ENCODE measurements at places on chromosomes 3 and 15. TPM values are rescaled to one million over a fixed set of nuclear protein-coding genes. Genes with fewer than 3 reads are reported as not detected.

Gene CYP8B1
- not detected for total RNA-seq

Gene TCTA
- total RNA-seq, result 34.5 TPM

Gene DUOXA1
- not detected for total RNA-seq

Gene IL17RB
- total RNA-seq, result 0.33 TPM

Gene SYNPR
- not detected for total RNA-seq

Gene HESX1
- total RNA-seq, result 0.99 TPM

Gene CDHR4
- not detected for total RNA-seq

Gene CASR
- not detected for total RNA-seq

Gene TRMT10C
- total RNA-seq, result 32.1 TPM

- no peak overlapping the region for H3K27ac ChIP-seq
- no peaks in the 10 kb centered on the region for H3K4me1 ChIP-seq
- no peaks in the 10 kb centered on the region for H3K27me3 ChIP-seq
- H3K36me3 ChIP-seq, result no peaks in the 10 kb centered on the region
- H3K4me3 ChIP-seq, result no peak overlapping the region
Measured at GRCh38 chr3:26614006-26614685, 8.4 kb upstream of the LRRC3B start.

DNA sequence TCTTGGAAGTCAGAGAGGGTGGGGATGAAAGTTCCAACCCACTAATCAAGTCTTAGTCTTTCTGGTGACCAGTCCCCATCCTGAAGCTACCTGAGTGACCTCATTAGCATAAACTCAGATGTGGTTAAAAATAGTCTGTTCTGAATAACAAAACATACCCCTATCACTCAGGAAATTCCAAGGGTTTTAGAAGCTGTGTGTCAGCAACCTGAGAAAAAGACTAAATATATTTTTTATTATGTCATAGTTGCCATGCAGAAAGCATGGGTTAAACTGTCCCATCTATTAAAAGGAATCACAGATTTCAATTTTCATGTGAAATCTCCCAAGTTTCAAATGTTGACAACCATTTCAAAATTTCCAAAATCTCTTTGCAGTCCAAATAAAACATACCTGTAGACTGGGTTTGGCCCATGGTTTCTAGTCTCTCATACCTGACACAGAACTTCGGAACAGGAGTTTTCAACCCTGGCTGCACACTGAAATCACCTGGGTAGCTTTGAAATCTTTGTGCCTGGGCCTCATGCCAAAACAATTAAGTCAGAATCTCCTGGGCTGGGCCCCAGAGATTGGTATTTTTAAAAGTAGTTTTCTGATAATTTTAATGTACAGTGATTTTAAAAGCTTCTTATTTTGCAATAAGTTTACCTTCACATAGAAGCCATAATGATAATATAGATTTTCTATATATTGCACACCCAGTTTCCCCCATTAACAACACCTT is 476.3 kb downstream of the RBMS3 start:
- H3K27ac ChIP-seq, result no peak overlapping the region
- H3K4me3 ChIP-seq, result no peak overlapping the region
- H3K4me1 ChIP-seq, result peaks cover 11% of the 10 kb centered on the region
- H3K36me3 ChIP-seq, result no peaks in the 10 kb centered on the region
- no peaks in the 10 kb centered on the region for H3K27me3 ChIP-seq

DNA sequence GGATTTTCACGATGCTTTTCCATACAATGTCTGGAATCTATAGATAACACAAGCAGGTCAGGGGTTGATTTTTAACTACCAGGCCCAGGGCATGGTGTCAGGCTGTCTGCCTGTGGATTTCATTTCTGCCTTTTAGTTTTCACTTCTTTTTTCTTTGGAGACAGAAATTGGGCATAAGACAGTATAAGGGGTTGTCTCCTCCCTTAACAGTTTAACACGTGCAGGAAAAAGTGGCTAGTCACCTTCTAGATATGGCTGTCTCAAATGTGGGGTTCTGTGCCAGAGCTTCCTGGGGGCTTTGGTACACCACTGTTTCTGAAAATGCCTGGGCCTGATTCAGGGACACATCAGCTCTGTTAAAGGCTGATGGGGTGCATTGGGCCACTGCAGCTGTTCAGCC is 7.4 kb upstream of the ZNF589 start:
- no peaks in the 10 kb centered on the region for H3K27me3 ChIP-seq
- no peak overlapping the region for H3K27ac ChIP-seq
- H3K4me1 ChIP-seq, result no peaks in the 10 kb centered on the region

GRCh38 chr15:39591141-39591895 is 10.4 kb downstream of the THBS1 start:
- peak; percentile 3 for DNase-seq
- peaks cover 55% of the 10 kb centered on the region for H3K36me3 ChIP-seq
- no peak overlapping the region for H3K4me3 ChIP-seq
- no peak overlapping the region for H3K27ac ChIP-seq
- no peaks in the 10 kb centered on the region for H3K27me3 ChIP-seq

DNA sequence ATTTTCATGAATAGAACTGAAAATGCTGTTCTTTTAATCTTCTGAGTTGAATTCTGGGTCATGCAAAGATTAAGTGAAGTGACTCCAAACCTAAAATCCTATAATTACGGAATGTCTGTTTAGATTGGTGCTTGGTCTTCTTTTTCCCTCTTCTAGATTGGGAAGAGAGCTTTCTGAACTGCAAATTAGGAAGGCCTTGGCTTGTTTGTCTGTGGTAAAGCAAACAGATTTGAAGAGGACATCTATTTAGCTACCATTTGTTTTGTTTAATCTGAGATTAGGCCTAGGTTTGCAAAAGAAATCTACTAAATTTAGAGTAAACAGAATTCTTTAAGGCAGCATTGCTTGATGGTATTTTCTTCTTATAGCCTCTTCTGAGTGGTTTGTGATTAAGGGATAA is 23.5 kb downstream of the PAQR9 start:
- H3K4me1 ChIP-seq, result no peaks in the 10 kb centered on the region
- H3K27ac ChIP-seq, result no peak overlapping the region
- no peaks in the 10 kb centered on the region for H3K36me3 ChIP-seq
- no peak overlapping the region for H3K4me3 ChIP-seq
- no peak for DNase-seq

GRCh38 chr3:174533286-174533685 is 325.8 kb upstream of the NAALADL2 start:
- peak; percentile 95 for DNase-seq
- H3K4me3 ChIP-seq, result no peak overlapping the region
- no peaks in the 10 kb centered on the region for H3K36me3 ChIP-seq
- H3K27ac ChIP-seq, result no peak overlapping the region

DNA sequence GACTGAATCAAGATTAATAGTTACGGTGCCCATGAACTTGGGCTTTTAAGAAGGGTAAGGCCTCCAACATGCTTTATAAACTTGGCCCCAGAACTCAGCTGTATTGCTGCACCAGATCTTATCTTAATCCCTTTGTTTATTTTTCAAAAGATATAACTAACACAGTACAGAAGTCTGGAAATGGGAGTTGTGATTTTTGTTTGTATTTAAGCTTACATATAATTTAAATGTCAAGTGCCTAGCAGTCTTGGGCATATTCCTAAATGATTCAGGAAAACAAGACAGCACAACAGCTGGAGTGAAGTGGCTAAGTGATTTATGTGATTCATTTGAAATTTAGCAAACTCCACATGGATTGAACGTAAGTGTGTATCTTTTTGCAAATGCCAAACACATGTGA is 56.2 kb downstream of the NBEAL2 start:
- DNase-seq, result no peak
- no peaks in the 10 kb centered on the region for H3K27me3 ChIP-seq
- no peaks in the 10 kb centered on the region for H3K4me1 ChIP-seq
- H3K27ac ChIP-seq, result no peak overlapping the region
- peaks cover 8% of the 10 kb centered on the region for H3K36me3 ChIP-seq

DNA sequence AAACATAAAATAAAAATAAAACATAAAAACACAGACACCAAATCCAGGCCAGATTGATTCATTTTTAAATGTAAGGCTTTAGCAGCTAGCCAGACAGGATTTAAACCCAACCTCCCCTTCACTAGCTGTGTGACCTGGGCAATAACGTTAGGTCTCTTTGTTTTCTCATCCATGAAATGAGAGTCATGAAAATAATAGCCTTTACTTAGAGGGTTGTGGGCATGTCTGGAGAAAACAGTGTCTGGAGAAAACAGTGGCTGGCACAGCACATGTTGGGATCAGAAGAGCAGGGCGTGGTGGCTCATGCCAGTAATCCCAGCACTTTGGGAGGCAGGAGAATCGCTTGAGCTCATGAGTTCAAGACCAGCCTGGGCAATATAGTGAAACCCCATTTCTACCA is 1.9 kb upstream of the DPPA4 start:
- no peak overlapping the region for H3K27ac ChIP-seq
- no peaks in the 10 kb centered on the region for H3K36me3 ChIP-seq
- no peak overlapping the region for H3K4me3 ChIP-seq
- H3K4me1 ChIP-seq, result no peaks in the 10 kb centered on the region

GRCh38 chr3:44125882-44126281 is 115.8 kb upstream of the TOPAZ1 start:
- H3K4me1 ChIP-seq, result no peaks in the 10 kb centered on the region
- no peaks in the 10 kb centered on the region for H3K27me3 ChIP-seq
- no peak overlapping the region for H3K27ac ChIP-seq
- peak; percentile 31 for DNase-seq
- no peak overlapping the region for H3K4me3 ChIP-seq

DNA sequence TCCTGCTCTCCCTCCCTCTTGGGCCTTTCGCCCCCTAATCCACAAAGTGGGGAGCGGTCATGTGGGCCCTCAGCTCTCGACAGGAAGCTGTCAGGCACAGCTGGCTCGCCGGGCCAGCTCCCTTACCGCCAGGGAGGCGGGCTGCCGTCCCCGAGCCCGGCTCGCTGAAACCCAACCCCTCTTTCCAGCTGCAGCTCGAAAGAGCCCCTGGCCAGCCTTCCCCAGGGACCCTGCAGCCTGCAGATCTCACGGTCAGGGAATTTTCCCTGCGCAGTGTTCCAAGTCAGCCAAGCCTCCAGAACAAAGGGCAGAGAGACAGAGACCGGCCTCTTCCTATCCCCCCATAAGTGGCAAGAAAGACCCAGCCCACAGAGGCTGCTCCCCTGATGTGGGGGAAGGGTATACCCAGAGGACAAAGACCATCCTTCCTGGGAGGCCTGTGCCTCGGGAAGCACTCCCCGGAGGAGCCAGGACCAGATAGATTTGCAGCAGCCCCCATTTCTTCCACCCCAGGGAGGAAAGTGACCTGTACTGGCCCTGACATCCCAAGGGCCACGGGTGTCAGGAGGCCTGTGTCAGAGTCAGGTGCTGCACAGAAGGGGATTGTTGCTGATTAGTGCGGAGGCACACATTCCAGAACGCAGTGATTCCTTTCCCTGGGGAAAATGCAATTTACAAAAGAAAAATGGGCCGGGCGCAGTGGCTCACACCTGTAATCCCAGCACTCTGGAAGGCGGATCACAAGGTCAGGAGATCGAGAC is 32.6 kb downstream of the MAGEF1 start:
- DNase-seq, result no peak
- H3K4me1 ChIP-seq, result no peaks in the 10 kb centered on the region
- H3K36me3 ChIP-seq, result no peaks in the 10 kb centered on the region
- no peak overlapping the region for H3K27ac ChIP-seq
- H3K4me3 ChIP-seq, result no peak overlapping the region

GRCh38 chr3:43766672-43767465 is 76.1 kb downstream of the ABHD5 start:
- H3K27me3 ChIP-seq, result no peaks in the 10 kb centered on the region
- H3K4me3 ChIP-seq, result no peak overlapping the region
- H3K36me3 ChIP-seq, result no peaks in the 10 kb centered on the region

DNA sequence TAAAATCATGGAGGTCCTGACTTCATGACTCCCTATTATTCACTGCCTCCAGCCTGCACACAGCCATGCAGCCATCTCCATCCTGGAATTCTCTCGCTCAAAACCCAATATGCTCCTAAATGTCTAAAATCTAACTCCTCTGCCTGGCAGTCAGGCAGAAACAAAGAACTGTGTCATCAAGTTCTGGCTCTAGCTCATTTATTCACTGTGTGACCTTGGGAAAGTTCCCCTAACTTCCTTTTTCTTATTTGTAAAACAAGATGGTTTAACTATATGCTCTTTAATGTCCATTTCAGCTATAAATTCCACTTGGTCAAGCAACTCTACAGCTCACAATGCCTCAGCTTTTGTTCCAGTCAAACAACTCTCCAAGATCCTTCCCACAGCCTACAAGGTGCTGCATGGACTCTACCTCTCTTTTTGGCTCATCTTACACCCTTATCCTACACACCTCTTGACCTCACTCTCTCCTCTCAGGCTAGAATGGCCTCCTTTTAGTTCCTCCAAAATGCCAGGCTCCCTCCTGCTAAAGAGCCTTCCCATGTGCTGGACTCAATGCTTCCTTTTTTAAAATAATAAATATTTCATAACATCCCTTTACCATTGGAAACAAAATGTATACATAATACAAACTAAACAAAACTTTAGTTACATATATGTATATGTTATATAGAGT is 16.4 kb downstream of the PIK3CB start:
- H3K27me3 ChIP-seq, result no peaks in the 10 kb centered on the region
- no peak overlapping the region for H3K4me3 ChIP-seq
- H3K36me3 ChIP-seq, result no peaks in the 10 kb centered on the region
- no peak overlapping the region for H3K27ac ChIP-seq
- no peaks in the 10 kb centered on the region for H3K4me1 ChIP-seq

GRCh38 chr15:63292771-63293170 is 15.4 kb downstream of the APH1B start:
- peaks cover 3% of the 10 kb centered on the region for H3K36me3 ChIP-seq
- no peak for DNase-seq
- peaks cover 4% of the 10 kb centered on the region for H3K4me1 ChIP-seq
- H3K27ac ChIP-seq, result no peak overlapping the region
- H3K27me3 ChIP-seq, result no peaks in the 10 kb centered on the region
- H3K4me3 ChIP-seq, result no peak overlapping the region

DNA sequence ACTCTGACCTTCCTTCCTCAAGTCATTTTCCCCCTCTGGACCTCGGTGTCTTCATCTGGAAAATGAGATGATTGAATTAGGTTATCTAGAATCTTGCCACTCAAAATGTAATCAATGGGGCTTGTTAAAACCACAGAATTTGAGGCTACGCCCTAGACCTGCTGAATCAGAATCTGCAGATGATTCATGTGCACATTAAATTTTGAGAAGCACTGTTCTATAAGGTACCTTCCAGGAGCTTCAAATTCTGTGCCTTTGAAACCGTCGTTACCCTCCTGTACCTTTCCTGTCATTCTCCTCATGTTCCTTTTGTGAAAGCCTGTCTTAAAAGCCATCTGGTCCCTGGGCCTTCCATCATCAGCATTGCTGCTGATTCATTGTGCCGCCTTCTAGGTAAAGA is 172.4 kb upstream of the TOPAZ1 start:
- no peaks in the 10 kb centered on the region for H3K36me3 ChIP-seq
- H3K4me3 ChIP-seq, result no peak overlapping the region
- no peaks in the 10 kb centered on the region for H3K27me3 ChIP-seq
- no peaks in the 10 kb centered on the region for H3K4me1 ChIP-seq
- no peak overlapping the region for H3K27ac ChIP-seq

- no peaks in the 10 kb centered on the region for H3K36me3 ChIP-seq
- no peaks in the 10 kb centered on the region for H3K4me1 ChIP-seq
- DNase-seq, result no peak
- H3K27ac ChIP-seq, result no peak overlapping the region
- no peak overlapping the region for H3K4me3 ChIP-seq
Measured at GRCh38 chr3:135383301-135383700, 582.2 kb upstream of the PPP2R3A start.

- H3K36me3 ChIP-seq, result no peaks in the 10 kb centered on the region
- no peak overlapping the region for H3K27ac ChIP-seq
- H3K4me3 ChIP-seq, result no peak overlapping the region
Measured at GRCh38 chr3:128498127-128498626, 5.2 kb upstream of the GATA2 start.

- H3K27ac ChIP-seq, result no peak overlapping the region
- H3K4me1 ChIP-seq, result peaks cover 2% of the 10 kb centered on the region
- DNase-seq, result peak; percentile 99
- H3K36me3 ChIP-seq, result no peaks in the 10 kb centered on the region
Measured at GRCh38 chr15:51121118-51121517, 26.4 kb upstream of the TNFAIP8L3 start.

GRCh38 chr15:54779271-54779670 is 417.5 kb downstream of the RSL24D1 start:
- no peak overlapping the region for H3K27ac ChIP-seq
- H3K27me3 ChIP-seq, result no peaks in the 10 kb centered on the region
- H3K36me3 ChIP-seq, result no peaks in the 10 kb centered on the region
- DNase-seq, result no peak

Data from fibroblast of lung (primary cell).